ENCODE measurements at places on chromosomes 6 and 20.

DNA sequence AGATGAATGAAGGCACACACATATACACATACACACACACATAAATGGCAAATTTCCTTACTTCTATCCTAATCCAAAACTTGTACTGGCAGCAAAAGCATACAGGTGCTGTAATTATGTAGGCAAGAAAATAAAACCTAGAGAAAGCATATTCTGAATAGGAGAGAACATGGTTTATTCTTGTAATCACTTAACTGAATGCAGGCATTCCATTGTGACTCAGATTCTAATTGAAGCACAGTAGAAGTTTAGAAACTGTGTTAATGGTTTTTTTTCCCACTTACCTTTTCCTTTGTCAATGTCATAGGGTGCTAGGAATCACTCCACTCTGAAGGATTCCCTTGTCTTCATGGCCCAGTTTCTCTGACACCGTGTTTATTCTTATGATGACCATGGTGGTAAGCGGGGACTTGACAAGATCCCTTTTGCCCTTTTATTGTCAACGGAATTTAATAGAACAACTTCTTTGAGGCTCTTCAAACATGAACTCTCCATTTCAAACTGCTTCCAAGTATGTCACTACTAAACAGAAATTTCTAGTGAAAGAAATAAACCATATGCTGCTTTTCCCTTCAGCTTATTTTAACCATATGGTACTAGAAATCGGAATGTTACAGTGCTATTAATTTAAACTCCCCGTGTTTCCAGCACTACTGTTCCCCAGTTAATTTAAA is 164.2 kb downstream of the OGFRL1 start:
- no peak for DNase-seq

- DNase-seq = no peak
Measured at GRCh38 chr6:10759312-10759839, 11.8 kb downstream of the TMEM14B start.

- no peak for DNase-seq
Measured at GRCh38 chr20:23125159-23125558, 39.0 kb upstream of the CD93 start.

DNA sequence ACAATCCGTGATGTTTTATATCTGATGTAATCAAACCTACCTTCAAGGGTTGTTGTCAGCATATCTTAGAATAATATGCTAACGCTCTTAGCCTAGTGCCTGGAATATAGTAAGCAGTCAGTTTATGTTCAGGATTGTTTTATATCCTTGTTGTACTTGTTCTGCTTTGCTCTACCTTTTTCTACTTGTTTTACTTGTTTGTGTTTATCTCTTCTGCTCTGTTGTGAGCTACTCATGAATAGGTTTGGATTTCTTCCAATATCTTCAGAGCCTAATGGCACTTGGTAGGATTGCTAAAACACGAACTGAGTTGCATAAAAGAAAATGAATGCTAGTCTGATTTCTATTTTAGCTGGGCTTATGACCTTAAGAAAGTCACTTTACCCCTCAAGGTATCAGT is 40.1 kb downstream of the DNAH8 start:
- DNase-seq = no peak

DNA sequence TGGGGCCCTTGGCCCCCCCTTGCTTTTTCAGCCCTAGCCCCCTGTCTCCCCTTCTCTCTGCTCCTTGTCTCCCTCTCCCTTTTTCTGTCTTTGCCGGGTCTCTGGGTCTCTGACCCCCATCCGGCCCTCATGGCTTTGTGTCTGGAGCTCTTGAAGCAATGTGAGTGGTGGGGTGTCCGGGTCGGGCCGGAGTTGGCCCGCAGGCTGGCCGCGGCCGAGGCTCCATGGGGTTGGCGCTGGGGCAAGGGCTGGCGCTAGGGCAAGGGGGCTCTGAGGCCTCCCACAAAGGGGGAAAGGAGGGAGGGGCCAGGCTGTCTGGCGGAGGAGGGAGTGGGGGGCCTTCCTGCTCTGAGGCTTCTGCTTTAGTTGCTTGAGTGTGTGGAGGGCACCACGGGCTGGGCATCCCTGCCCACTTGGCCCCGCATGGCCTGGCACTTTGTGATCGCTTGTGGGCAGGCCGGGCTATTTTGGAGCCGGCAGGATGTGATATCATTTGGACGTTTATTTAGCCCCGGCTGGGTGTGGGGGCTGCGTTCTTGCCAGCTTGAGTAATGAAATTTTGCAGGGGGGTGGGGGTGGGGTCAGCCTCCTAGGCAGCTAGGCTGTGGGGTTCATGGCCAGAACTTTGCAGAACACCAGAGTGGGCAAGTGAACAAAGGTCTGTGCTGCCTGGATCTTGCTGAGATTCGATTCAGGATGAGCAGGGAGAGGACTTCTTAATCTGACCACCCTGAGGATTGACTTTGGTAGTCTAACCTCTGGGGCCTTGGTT is 78.7 kb upstream of the MYL9 start:
- DNase-seq = no peak

DNA sequence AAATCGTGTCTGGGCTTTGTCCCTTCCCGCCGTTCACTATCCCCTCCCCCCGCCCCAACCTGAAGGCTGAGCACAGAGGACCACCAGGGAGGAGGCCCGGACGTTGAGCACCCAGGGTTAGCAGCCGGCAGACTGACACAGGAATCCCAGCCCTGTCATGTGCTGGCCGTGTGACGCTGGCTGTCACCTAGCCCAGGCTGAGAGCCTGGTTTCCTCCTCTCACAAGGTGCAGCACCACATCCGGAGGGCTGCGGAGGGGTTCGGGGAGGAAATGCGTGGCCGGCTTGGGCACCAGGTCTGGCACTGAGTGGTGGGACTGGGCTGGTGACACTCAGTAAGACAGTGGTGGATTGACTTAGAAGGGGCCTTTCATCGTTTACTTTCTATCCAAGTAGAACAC is 4.6 kb upstream of the LSM14B start:
- DNase-seq = no peak

GRCh38 chr6:11828262-11828870 is 49.8 kb upstream of the ADTRP start:
- DNase-seq = no peak

DNA sequence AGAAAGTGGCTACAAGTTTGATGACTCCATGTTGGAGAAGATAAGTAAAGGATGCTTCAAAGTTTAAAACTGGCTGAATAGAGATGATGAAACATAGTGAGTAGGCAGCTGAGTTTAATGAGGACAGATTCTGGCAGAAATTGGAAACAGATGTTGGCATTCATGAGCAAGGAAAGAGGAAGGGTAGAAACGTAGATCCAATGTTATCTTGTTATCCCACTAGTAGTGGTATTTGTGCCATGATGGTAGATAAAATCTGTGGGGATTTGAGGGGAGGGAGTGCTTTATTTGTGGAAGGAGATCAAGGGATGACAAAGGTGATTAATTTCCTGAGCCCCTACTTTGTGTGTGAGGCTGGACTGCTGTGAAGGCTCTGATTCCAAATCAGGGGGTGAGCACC is 69.5 kb downstream of the MRAP2 start:
- no peak for DNase-seq

- DNase-seq = no peak
Measured at GRCh38 chr6:132252113-132252512, 149.2 kb downstream of the MOXD1 start.

GRCh38 chr6:150177259-150177951 is 34.6 kb downstream of the PPP1R14C start:
- DNase-seq = no peak

GRCh38 chr6:48893048-48893447 is 570.0 kb downstream of the MMUT start:
- no peak for DNase-seq

DNA sequence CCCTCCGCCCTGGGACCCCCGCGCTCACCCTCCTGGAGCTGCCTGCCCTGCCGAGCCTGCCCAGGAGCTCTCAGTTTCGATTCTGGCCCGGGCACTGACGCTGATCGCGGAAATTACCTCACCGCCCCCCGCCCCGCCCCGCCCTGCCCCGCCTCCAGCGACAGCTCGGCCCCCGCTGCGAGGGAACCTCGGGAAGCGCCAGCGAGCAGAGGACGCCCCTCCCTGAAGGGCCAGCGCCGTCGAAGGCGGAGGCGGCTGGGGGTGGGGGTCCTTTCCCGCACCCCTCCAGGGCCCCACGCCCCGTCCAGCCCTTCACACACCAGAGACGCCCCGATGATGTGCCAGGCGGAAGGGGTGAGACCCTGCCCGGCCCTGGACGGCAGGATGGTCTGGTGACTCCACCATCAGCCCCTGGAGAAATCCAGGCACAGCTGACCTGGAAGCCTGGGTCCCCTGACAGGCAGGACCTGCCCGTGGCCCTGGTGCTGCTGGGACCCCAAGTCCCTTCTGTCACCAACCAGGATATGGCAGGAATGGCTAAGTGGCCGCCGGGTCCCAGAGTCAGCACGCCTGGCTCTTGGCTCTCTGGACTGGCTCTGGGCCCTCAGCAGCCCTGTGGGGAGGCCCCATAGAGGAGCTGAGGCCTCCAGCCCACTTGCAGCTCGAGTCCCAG is at the start of gene HELZ2:
HELZ2 (minus strand) TSS at position 84 of the 673 bp plus-strand sequence. CDS start 1,854 bp downstream, outside the sequence.
- DNase-seq = no peak

- DNase-seq = no peak
Measured at GRCh38 chr6:90484903-90485302, 102.0 kb downstream of the MAP3K7 start.

- DNase-seq = no peak
Measured at GRCh38 chr6:168367285-168367751, 47.7 kb upstream of the DACT2 start.

GRCh38 chr6:3421791-3422434 is 34.9 kb downstream of the SLC22A23 start:
- DNase-seq = no peak

DNA sequence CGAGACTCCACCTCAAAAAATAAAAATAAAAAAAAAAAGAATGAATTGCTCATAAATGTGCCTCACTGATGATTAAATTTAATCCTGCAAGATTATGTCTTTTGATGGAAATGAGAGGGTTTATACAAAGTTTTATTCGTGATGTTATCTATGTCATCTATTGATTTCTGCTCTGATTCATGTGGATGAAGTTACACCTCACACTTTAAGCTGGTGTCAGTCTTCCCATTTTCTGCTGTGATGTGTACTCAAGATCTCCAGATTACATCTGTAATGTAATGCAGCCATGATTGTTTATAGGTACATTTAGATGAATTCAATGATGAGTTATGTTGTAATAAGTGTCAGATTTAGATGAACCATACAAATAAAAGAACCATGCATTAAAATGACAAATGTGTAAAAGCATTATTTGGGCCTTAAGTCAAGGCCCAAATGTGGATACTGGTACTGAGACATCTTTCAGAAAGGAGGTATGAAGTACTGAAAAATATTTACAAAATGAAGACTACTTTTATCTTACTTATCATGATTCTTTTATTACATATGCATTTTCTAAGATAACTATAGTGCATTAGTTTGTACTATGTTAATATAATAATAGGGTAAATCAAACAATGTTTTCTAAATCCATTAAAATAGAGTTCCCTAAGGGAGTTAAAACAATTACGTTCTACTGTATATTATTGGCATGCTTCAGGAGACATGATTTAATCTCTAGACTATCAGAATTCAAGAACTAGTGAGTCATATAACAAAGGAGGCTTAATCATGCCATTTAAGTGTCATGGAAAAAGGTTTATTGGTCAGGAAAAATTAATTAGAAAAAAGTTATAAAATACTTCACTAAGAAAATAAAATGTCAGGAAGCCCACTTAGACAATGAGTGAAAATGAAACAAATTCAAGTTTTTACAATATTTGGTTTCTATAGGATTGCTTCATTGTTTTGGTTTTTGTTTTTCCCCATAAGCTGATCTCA is 34.5 kb downstream of the HCRTR2 start:
- no peak for DNase-seq

DNA sequence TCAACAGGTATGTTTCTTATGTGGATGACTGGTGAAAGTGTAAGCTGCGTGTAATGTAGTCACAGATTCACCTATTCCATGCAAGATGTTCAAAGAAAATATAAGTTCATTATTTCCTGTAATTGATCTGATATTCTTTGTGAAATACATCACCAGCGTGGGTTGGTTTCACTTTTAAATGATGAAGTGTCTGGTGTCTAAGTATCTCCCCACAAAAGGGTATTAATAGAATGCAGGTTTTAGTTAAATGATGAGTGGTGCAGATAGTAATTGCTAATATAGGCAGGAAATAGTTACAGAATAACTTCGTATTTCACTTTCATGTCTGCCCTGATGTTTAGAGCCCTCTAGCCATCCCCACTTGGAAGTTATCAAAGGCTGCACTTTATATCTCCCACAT is 22.2 kb downstream of the PGBD1 start:
- DNase-seq = no peak

- DNase-seq = no peak
Measured at GRCh38 chr6:30615958-30616810, 859 bp downstream of the PPP1R10 start.

DNA sequence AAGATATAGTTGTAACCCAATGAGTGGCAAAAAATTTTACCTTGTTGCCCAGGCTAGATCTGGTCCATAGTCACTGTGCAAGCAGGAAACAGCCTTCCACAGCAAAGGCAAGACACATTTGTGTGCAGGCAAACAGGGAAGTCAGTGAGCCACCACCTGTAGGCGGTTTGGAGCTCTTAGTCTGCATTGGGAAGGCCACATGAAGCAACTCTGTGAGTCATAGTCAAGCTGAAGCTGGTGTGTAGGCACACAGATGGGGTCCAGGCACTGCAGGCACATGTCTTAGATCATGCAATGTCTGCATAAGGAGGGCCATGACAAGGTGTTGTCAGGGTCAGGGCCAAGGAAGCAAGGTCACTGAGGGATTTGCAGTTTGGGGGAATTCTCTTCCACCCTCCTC is 543.2 kb upstream of the EPHA7 start:
- no peak for DNase-seq

DNA sequence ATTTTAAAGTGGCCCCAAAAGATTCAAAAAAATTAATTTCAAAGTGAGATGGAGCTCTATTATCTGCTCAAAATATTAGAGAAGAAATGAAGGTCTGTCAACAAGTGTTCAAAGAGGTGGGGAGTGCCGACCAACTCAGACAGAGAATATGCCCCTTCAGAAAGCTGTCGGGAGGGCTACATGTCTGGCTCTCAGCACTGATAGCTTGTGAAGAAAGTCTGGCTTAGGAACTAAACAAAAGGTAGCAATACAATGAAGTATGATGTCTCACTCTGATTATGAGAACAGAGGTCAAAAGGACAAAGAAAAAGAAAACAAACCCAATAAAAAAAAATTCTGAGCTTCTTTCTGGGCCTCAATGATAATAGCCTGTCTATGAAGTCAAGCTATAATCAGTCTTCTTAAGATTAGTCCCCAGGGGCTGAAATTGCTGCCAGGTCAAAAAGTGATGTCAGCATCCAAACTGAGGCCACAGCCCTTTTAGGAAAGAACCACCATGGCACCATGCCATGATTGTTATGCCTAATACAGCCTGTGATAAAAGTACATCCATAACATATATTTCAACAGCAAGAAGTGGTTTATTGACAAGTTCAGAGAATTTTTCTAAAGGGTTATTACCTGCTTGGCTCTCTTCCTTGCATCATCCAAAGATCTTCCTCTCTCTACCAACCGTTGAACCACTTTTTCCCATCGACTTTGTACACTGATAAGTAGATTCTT is 150.9 kb downstream of the DST start:
- no peak for DNase-seq

GRCh38 chr6:136587527-136587926 is 37.3 kb upstream of the MAP7 start:
- DNase-seq = no peak

GRCh38 chr20:49768204-49769047 is 44.2 kb upstream of the SLC9A8 start:
- DNase-seq = no peak

GRCh38 chr6:14664621-14665315 is 547.2 kb downstream of the CD83 start:
- no peak for DNase-seq
